ENCODE measurements at places on chromosomes 5 and 9.

- no peak for DNase-seq
Measured at GRCh38 chr9:79395755-79396154, 176.0 kb upstream of the TLE4 start.

DNA sequence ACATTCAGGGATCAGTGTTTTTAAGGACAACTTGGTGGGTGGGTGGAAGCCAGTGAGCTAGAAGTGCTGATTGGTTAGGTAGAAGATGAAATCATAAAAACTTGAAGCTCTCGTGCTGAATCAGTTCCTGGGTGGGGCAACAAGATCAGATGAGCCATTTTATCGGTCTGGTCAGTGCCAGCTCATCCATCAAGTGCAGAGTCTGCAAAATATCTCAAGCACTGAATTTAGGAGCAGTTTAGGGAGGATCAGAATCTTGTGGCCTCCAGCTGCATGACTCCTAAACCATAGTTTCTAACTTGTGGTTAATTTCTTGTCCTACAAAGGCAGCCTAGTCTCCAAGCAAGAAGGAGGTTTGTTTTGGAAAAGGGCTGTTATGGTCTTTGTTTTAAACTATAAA is 166.4 kb downstream of the FAM170A start:
- no peak for DNase-seq

DNA sequence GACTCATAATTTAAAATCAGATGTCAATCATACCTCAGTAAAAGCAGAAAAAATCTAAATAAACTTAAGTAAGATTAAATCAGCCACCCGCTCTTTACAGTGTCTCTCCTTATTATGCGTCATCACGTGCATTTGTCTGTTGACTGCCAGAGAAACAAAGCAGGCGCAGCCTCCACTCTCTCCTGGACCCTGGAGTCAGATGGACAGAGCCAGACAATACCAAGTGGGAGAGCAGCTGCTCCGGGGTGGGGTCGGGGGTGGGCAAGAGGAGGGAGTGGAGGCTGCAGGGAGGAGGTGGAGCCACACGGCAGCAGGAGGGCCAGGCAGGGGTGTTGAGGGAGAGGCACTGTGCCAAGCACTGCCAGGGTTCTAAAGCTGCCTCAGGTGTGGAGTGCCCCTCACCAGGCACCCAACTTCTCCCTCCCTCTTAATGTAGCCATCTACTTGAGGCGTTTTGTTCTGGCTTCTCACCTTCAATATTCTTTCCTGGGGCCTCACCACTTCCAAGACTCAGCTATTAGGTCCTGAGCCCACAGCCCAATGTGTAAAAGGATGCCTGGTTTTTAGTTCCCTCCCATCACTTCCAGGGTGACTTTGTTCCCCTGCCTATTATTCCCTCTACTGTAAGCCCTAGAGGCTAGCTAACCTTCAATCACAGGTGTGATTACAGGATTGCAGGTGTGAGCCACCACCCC is 96.3 kb downstream of the GLDC start:
- no peak for DNase-seq

- no peak for DNase-seq
Measured at GRCh38 chr5:126896170-126896702, 119.3 kb downstream of the LMNB1 start.

DNA sequence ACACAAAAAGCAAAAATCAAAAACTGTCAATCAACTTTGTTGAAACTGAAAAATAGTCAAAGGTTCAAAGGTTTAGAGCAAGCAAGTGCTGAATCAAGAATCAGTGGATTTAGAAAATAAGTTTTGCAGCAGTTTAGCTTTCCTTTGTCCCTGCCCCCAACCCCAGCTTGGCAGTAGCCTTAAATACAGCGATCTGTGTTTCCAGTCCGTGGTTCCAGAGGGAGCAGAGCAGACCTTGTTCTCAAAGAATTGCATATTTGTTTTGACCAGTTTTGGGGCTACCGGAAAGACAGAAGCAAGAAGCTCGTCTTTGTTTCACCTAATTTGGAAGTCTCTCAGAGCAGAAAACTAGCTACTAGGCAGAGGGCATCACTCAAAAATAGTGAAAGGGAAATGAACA is 57.2 kb upstream of the PRDM9 start:
- DNase-seq = no peak

GRCh38 chr9:106077731-106078130 is 383.4 kb downstream of the TMEM38B start:
- no peak for DNase-seq

GRCh38 chr9:109471475-109472393 is 26.4 kb downstream of the PTPN3 start:
- DNase-seq = no peak

DNA sequence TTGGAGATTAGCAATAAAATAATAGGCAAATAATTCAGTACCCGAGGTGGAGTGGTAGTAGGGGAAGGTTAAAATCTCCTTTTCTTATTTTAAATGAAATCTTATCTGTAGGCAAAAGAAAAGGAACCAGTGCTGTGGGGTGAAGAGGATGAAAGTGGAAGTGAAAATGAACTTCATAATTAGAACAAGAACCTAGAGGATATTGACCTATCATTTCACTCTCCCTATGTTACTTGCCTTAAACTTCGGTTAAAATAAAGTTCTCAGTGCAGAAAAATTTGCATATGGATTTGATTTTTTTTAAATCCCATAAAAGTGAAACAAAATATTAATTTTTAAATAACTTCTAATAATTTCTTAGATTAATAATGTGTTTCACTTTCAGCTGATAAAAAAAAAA is 1094.9 kb upstream of the C9orf72 start:
- no peak for DNase-seq

DNA sequence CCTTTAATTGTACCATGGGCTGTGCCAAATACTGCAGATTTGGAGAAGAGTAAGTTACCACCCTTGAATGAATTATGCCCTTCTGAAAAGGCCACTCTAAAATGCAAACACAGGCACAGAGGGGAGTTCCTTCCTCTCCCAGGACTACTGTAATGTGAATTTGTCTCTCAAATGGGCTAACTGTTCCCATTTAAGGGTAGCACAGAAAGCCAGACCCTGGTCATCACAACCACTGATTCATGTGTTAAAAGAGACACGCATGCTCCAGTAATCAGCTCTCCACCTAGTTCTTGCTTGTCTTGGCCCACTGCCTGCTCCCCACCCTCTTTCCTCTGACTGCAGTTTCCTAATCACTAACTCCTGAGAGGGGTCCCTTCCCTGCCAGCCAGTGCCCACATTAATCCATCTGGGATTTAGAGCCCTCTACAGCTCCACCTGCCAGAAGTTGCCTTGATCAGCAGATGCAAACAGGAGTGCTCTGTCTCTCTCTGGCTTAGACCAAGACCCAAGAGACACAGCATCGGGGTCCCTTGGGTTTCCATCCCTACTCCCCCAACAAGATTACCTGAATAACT is 382.4 kb downstream of the TMEM167A start:
- DNase-seq = no peak

- DNase-seq = no peak
Measured at GRCh38 chr9:82010711-82011110, 22.1 kb downstream of the SPATA31D1 start.

GRCh38 chr9:28439688-28440087 is 866.4 kb upstream of the C9orf72 start:
- no peak for DNase-seq

DNA sequence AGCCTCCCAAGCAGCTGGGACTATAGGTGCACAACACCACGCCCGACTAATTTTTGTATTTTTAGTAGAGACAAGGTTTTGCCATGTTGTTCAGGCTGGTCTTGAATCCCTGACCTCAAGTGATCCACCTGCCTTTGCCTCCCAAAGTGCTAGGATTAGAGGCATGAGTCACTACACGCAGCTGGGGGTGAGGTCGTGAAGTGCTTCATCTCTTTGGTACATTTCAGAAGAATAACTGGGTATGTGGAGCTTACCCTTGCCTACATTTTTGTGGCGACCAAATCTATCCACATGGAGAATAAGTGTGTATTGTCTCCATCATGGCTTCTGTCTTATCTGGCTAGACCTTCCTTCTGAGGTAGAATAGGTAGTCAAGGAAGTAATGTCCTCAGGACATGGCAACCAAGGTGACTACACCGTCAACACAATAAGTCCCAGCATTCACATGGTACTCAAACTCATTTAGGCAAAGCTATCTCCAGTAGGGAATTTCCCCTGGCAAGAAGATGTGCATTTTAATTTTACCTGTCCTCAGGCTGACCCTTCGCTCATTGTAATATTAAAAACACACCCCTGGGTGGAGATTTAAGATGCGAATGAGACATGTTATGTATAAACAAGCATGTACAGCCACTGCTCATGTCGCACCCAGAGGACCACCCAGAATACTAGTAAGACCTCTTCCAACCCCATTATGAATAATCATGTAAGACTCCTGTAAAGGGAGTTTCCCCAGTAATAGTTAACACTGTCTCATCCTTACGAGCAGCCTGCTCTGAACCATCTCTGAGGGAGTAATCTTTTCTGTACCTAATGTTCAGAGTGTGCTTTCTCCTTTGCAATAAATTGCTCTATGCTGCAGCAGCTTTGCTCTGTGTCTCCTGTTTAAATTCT is 1173.2 kb downstream of the TAF11L14 start:
- DNase-seq = no peak

DNA sequence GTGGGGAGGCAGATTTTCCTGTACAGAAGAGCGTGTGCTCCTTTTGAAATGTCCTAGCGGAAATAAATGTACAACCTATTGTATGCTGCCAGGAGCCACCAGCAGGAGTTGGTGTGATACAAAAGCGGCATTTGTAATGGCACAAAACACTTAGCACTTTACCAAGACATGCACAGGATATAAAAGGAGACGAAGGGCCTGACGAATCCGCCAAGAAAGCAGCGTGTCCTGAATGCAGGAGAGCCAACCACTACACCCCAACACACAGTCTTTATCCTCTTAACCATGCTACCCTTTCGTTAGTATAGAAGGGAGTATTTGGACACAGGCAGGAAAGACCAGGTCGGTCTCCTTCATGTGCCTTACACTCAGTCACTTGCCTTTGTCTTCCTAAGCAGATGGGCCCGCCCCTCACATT is 218.1 kb downstream of the TRIM32 start:
- DNase-seq = no peak

- no peak for DNase-seq
Measured at GRCh38 chr5:143101725-143102386, 301.6 kb downstream of the NR3C1 start.
